ENCODE measurements at places on chromosomes 1 and 21.

- no peak for DNase-seq
Observed at GRCh38 chr21:25905126-25905525, 170.4 kb downstream of the GABPA start.

DNA sequence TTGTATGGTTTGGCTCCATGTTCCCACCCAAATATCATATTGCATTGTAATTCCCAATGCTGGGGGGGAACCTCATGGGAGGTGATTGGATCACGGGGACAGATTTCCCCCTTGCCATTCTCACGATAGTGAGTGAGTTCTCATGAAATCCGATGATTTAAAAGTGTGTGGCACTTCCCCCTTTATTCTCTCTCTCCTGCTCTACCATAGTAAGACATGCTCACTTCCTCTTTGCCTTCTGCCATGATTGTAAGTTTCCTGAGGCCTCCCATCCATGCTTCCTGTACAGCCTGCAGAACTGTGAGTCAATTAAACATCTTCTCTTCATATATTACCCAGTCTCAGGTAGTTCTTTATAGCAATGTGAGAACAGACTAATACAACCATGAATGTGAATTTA, 211.6 kb upstream of the NR5A2 start:
- DNase-seq, result no peak

GRCh38 chr1:117147856-117148588, 26.5 kb upstream of the TRIM45 start:
- no peak for DNase-seq

GRCh38 chr1:182600745-182601415, 3.3 kb downstream of the RGS16 start:
- no peak for DNase-seq
